ENCODE measurements at places on chromosomes 3 and 15. TPM values are rescaled to one million over a fixed set of nuclear protein-coding genes. Genes with fewer than 3 reads are reported as not detected.

The UBA5 gene
- polyA plus RNA-seq: 47.2 TPM

The PLA2G4D gene
- polyA plus RNA-seq: 0.05 TPM

GRCh38 chr3:102718651-102719050 is 283.8 kb downstream of the ZPLD1 start:
- no peak for DNase-seq
- H3K4me1 ChIP-seq: no peaks in the 10 kb centered on the region
- no peak overlapping the region for H3K4me3 ChIP-seq

The PLIN1 gene
- 19.0 TPM for polyA plus RNA-seq

DNA sequence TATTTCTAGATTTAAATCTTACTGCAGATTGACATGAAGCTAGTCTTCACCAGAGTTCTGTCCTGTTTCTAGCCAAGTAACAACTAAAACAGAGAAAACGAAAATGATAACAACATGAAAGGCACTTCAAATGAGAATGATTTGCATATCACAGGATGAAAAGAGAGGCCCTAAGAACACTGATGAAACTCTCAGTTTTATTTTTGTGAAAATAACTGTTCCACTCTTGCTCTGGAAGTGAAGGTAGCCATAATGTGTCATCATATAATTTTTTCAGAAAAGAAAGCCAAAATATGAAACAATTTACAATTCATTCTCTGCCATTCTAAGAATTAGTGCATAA is 274.4 kb downstream of the ADAMTSL3 start:
- H3K36me3 ChIP-seq: no peaks in the 10 kb centered on the region
- no peaks in the 10 kb centered on the region for H3K4me1 ChIP-seq
- no peak for DNase-seq
- H3K27me3 ChIP-seq: no peaks in the 10 kb centered on the region
- no peak overlapping the region for H3K27ac ChIP-seq

GRCh38 chr15:85692873-85693272 is 101.9 kb downstream of the KLHL25 start:
- H3K27me3 ChIP-seq: no peaks in the 10 kb centered on the region
- no peaks in the 10 kb centered on the region for H3K4me1 ChIP-seq
- DNase-seq: no peak
- H3K27ac ChIP-seq: no peak overlapping the region
- no peak overlapping the region for H3K4me3 ChIP-seq

GRCh38 chr3:63960048-63960711 is 48.0 kb upstream of the SCAANT1 start:
- peak overlapping the region; percentile 73 for H3K27ac ChIP-seq
- H3K4me1 ChIP-seq: peaks cover 82% of the 10 kb centered on the region
- H3K27me3 ChIP-seq: no peaks in the 10 kb centered on the region
- peak overlapping the region; percentile 26 for H3K4me3 ChIP-seq

The ACAN gene
- polyA plus RNA-seq: 5.7 TPM

DNA sequence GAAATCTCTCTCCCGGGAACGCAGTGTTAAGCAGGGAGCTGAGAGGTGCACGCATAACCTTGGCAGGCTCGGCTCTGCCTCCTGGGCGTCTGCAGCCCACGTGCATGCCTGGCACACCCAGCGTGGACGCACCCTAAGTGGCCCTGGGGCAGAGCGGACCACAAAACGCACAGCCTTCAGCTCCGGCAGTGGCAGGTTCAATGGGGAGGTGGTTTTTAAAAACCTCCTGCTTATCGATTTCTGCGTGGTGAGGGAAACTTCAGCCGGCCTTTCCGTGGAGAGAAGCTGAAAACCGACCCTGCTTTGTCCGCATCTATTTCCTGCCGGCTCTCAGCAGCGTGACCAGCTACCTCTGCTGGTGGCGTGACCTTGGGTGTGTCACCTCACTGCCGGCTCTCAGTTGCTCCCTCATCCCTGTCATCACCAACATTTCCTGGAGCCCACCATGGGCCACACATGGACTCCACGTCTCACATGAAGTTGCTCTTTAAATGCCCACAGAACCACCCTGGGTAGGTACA is 134.8 kb upstream of the MEF2A start:
- H3K36me3 ChIP-seq: no peaks in the 10 kb centered on the region
- H3K27me3 ChIP-seq: no peaks in the 10 kb centered on the region
- DNase-seq: no peak
- no peaks in the 10 kb centered on the region for H3K4me1 ChIP-seq

GRCh38 chr3:29889215-29889614 is 608.3 kb downstream of the RBMS3 start:
- H3K27me3 ChIP-seq: no peaks in the 10 kb centered on the region
- H3K4me1 ChIP-seq: no peaks in the 10 kb centered on the region
- no peaks in the 10 kb centered on the region for H3K36me3 ChIP-seq
- no peak overlapping the region for H3K4me3 ChIP-seq
- DNase-seq: no peak
- H3K27ac ChIP-seq: no peak overlapping the region

DNA sequence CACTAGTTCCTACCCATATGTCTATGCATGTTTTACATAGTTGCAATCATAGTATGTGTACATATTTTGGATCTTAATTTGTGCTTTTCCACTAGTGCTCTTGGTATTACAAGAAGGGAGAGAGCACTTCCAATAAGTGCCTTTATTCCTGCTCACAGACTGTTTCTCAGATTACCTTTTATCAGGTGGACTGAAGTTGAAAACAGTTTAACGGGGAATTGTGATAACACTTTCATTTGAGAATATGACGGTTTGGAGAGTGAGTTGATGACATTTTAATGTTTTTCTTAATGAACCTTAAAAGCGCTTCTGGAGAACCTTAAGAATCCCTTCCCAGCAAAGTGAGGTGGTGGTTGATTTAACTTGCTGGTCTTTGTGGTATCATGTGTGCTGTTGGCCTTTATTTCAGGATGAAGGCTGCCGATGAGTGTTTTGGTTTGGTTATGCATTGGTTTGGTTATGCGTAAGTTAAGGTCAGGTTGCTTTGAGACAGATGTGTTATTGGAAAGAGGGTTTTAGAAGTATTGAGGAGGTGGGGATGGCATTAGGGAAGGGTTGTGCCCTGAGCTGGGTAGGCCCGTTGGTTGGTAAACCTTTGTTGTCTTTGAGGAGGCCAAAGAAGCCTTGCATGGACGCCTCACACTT is 2.8 kb downstream of the EDEM1 start:
- H3K27ac ChIP-seq: no peak overlapping the region
- H3K4me3 ChIP-seq: peak overlapping the region; percentile 95
- no peaks in the 10 kb centered on the region for H3K36me3 ChIP-seq
- peaks cover 15% of the 10 kb centered on the region for H3K4me1 ChIP-seq

DNA sequence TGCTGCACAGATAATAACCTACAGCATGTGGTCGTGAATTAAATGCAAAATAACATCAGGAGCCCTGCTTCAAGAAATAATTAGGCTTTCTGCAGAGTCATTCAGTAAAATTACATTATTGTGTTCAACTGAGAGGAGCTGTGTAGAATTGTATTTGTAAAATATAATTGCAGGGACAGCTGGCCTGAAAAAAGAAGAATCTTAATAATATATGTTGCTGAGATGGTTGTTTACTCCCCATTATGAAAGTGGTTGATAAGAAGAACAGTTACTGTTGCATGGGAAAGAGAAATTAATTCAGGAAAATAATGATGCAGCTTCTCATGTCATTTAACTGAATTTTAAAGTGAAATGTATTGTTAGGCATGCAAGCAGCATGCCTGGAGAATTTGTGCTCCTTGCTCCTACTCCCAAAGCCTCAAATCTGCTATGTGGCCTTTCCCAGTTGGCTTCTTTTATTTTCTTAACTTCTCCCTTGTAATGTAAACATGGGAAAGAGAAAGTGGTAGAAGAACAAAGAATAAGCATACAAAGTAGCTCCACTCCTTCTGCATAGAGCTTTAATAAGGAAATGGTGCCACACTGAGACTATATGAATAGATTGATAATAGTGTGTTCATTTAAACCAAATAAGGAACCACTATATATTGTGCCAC is 100.1 kb downstream of the VGLL3 start:
- no peaks in the 10 kb centered on the region for H3K4me1 ChIP-seq
- H3K27ac ChIP-seq: no peak overlapping the region

DNA sequence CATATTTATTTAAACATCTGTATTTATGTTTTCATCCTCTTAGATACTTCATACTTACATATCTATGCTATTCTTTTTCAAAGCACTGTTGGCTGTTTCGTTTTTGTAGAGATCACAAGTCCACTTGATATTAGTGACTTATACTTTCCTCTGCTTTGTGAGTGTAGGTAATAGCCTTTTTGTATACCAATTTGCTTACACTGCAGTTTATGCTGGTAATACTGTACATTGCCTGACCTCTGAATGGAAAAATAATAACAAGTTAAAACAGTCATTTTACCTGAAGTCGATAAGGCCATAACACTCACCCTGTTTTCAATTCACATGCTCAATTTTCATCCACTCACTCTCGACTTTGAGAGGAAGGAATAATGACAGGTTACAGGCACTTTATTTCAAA is 89.9 kb upstream of the NANOGP8 start:
- DNase-seq: no peak
- no peaks in the 10 kb centered on the region for H3K27me3 ChIP-seq
- H3K4me1 ChIP-seq: no peaks in the 10 kb centered on the region
- no peak overlapping the region for H3K27ac ChIP-seq
- H3K4me3 ChIP-seq: no peak overlapping the region

- no peak for DNase-seq
- no peaks in the 10 kb centered on the region for H3K36me3 ChIP-seq
- no peaks in the 10 kb centered on the region for H3K27me3 ChIP-seq
- no peak overlapping the region for H3K4me3 ChIP-seq
- peaks cover 1% of the 10 kb centered on the region for H3K4me1 ChIP-seq
These were observed 67.7 kb downstream of the CPN2 start for GRCh38 chr3:194283221-194284006.

DNA sequence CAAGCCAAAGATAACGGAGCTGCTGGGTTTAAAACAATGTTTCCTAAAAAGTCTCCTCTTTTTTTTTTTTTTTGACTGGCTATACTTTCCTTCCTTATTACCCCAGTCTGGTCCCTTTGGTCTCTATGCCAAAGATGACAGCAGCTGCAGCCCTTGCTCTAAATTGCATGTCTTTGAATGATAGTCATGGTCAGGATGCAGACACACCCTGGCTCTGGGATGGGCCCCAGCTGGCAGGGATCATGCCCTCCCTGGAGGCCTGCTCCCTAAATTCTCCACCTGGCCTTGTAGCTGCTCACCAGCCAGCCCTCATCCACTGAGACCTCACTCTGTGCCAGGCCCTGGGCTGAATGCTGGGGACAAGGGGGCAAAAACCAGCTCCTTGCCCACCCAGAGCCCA is 95.8 kb downstream of the MESD start:
- H3K27ac ChIP-seq: no peak overlapping the region
- H3K4me3 ChIP-seq: no peak overlapping the region
- H3K4me1 ChIP-seq: no peaks in the 10 kb centered on the region

- no peaks in the 10 kb centered on the region for H3K36me3 ChIP-seq
- DNase-seq: no peak
- no peaks in the 10 kb centered on the region for H3K4me1 ChIP-seq
- no peak overlapping the region for H3K4me3 ChIP-seq
These were observed 9.5 kb downstream of the CHRD start for GRCh38 chr3:184389384-184389783.

- no peak overlapping the region for H3K4me3 ChIP-seq
- no peaks in the 10 kb centered on the region for H3K4me1 ChIP-seq
- H3K27ac ChIP-seq: no peak overlapping the region
- DNase-seq: no peak
- no peaks in the 10 kb centered on the region for H3K36me3 ChIP-seq
These were observed 30.0 kb downstream of the CFAP100 start for GRCh38 chr3:126424751-126425150.

DNA sequence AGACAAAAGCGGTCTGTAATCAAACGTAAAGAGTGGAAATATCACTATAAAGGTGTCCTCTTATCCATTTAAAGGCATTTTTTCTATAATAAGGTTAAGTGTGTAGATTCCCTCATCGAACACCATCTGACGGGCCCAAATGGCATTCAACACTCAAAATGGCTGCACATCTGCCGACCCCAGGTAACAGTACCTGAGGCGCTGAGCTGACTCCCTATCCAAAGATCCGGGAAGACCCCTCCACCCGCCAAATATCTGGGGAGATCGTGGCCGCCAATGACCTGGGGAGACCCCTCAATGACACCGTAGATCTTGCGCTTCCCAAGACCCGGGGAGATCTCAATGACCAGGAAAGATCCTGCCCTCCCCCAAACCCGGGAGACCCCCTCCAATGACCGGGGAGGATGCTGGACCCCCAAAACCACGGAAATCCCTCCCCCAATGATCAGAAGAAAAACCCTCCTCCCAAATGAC is 476 bp downstream of the IP6K2 start:
- no peaks in the 10 kb centered on the region for H3K36me3 ChIP-seq
- peak overlapping the region; percentile 60 for H3K4me3 ChIP-seq
- no peaks in the 10 kb centered on the region for H3K27me3 ChIP-seq
- H3K4me1 ChIP-seq: peaks cover 19% of the 10 kb centered on the region
- H3K27ac ChIP-seq: peak overlapping the region; percentile 67
- peak; percentile 22 for DNase-seq

- no peak overlapping the region for H3K4me3 ChIP-seq
- no peaks in the 10 kb centered on the region for H3K4me1 ChIP-seq
- H3K27me3 ChIP-seq: no peaks in the 10 kb centered on the region
- H3K27ac ChIP-seq: no peak overlapping the region
- H3K36me3 ChIP-seq: no peaks in the 10 kb centered on the region
These were observed 106.0 kb downstream of the MEX3B start for GRCh38 chr15:81939604-81940440.

- DNase-seq: no peak
- no peaks in the 10 kb centered on the region for H3K36me3 ChIP-seq
- no peak overlapping the region for H3K4me3 ChIP-seq
- H3K27ac ChIP-seq: no peak overlapping the region
- H3K4me1 ChIP-seq: no peaks in the 10 kb centered on the region
These were observed 58.5 kb downstream of the TGFBR2 start for GRCh38 chr3:30664884-30665283.

The CD80 gene
- not detected for polyA plus RNA-seq

GRCh38 chr15:58517682-58518525 is 86.1 kb downstream of the LIPC start:
- no peaks in the 10 kb centered on the region for H3K36me3 ChIP-seq
- H3K4me1 ChIP-seq: no peaks in the 10 kb centered on the region
- no peak for DNase-seq
- no peak overlapping the region for H3K27ac ChIP-seq
- H3K4me3 ChIP-seq: no peak overlapping the region

- H3K27me3 ChIP-seq: no peaks in the 10 kb centered on the region
- H3K36me3 ChIP-seq: no peaks in the 10 kb centered on the region
- DNase-seq: no peak
These were observed 364.1 kb upstream of the CNTN4 start for GRCh38 chr3:1734494-1735122.

- H3K4me3 ChIP-seq: no peak overlapping the region
- peak overlapping the region; percentile 86 for H3K27ac ChIP-seq
- H3K4me1 ChIP-seq: peaks cover 25% of the 10 kb centered on the region
These were observed 51.1 kb downstream of the PSMD6 start for GRCh38 chr3:63972196-63972595.

GRCh38 chr3:39140341-39140971 is 12.9 kb downstream of the CSRNP1 start:
- no peaks in the 10 kb centered on the region for H3K27me3 ChIP-seq
- H3K4me3 ChIP-seq: no peak overlapping the region
- H3K4me1 ChIP-seq: peaks cover 30% of the 10 kb centered on the region
- H3K27ac ChIP-seq: peak overlapping the region; percentile 90
- DNase-seq: no peak
- peaks cover 26% of the 10 kb centered on the region for H3K36me3 ChIP-seq

- H3K4me1 ChIP-seq: no peaks in the 10 kb centered on the region
- H3K27me3 ChIP-seq: no peaks in the 10 kb centered on the region
- H3K4me3 ChIP-seq: no peak overlapping the region
- DNase-seq: no peak
These were observed 31.5 kb upstream of the LAMP3 start for GRCh38 chr3:183193762-183194689.

- DNase-seq: no peak
- no peaks in the 10 kb centered on the region for H3K27me3 ChIP-seq
- H3K4me1 ChIP-seq: no peaks in the 10 kb centered on the region
- H3K4me3 ChIP-seq: no peak overlapping the region
- no peaks in the 10 kb centered on the region for H3K36me3 ChIP-seq
These were observed 110.1 kb downstream of the MAP2K5 start for GRCh38 chr15:67652586-67652985.

All from pancreas (tissue), 10 donors.